HT1080 (cell line): ENCODE measurements at places on chromosomes 7 and 10. TPM values are rescaled to one million over a fixed set of nuclear protein-coding genes. Genes with fewer than 3 reads are reported as not detected.

Gene GPR85
- 3.2 and 3.5 TPM in 2 replicates for total RNA-seq

Gene NPFFR1
- total RNA-seq: not detected in 2 replicates

GRCh38 chr7:120915314-120916105, 35.1 kb upstream of the ING3 start:
- DNase-seq: no peak

GRCh38 chr10:92571649-92572048, 2.2 kb downstream of the IDE start:
- no peak for DNase-seq

- no peak for DNase-seq
These were observed 10.1 kb upstream of the MNX1 start for GRCh38 chr7:157020514-157021070.

GRCh38 chr7:149662591-149663095, 110.7 kb downstream of the ZNF467 start:
- peak; percentile 74 for DNase-seq

DNA sequence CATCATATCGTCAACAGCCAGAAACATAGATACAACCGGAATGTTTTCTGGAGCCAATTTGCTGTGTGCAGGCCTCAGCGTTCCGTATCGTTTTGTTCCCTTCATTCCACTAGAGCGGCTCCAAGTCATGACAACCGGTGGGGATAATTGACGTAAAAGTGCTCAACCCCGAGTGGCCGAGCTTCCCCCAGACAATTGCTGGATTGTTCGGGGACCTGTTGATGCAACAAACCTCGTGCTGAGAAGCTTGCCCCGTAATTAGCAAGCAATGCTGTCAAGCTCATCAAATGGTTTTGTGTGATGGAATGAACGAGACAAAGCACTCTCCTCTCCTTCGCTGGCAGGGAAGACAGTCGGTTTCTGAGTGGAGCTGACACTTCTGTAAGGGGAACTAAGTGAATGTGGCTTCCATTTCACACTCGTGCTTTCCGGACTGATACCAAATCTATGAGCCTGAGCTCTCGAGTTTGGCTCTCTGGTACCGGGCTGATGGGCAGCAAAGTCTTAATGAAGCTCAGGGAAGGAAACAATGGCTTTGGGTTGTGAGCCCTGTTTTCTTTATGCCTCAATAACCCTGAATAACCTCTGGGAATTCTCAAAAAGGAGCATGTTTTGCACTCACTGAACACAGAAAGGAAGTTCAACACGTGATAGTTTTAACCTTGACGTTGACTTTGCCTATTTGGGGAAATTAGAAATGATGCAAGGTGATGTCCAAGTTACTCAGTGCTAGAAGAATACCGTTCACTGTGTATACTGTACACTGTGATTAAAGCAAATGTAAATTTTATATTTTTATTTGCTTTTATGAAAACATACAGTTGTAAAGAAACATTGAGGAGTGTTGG, 220.5 kb downstream of the BAMBI start:
- no peak for DNase-seq

DNA sequence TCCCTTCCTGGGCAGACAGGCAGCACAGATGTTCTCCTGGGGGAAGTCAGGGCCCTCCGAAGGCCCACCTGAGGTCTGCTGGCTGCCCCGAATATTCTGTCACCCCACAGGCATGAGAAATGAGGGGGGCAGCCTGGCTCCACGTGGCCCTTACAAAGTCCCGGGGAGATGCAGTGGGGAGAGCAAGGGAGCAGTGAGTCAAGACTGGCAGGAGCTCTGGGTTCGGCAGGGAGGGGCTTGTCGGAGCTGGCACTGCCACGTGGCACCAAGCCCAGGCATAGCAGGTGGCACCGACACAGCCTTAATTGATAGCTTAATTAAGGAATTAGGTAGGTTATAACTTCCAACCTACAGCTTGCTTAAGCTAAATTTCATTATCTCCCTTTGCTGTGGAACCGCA, 163.9 kb downstream of the USP6NL start:
- DNase-seq: no peak

DNA sequence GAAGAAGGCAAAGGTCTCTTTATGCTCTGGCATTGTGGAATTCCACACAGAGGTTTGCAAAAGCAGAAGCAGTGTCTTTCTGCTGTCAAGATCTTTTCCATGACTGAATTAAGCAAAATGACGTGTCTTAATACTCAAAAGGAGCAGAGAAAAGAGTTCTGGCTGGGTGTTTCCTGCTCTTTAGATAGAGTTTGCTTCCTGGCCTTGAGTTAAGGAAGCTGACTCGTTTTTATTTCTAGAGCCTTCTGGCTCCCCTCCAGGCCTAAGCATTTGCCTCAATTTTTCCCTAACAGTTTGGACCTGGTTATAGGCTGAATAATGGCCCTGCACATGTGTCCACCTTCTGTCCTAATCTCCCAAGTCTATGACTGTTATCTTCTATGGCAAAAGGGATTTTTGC, 21.6 kb downstream of the TAS2R41 start:
- DNase-seq: peak; percentile 49

GRCh38 chr10:48655411-48656240, 29.0 kb upstream of the WDFY4 start:
- peak; percentile 78 for DNase-seq

DNA sequence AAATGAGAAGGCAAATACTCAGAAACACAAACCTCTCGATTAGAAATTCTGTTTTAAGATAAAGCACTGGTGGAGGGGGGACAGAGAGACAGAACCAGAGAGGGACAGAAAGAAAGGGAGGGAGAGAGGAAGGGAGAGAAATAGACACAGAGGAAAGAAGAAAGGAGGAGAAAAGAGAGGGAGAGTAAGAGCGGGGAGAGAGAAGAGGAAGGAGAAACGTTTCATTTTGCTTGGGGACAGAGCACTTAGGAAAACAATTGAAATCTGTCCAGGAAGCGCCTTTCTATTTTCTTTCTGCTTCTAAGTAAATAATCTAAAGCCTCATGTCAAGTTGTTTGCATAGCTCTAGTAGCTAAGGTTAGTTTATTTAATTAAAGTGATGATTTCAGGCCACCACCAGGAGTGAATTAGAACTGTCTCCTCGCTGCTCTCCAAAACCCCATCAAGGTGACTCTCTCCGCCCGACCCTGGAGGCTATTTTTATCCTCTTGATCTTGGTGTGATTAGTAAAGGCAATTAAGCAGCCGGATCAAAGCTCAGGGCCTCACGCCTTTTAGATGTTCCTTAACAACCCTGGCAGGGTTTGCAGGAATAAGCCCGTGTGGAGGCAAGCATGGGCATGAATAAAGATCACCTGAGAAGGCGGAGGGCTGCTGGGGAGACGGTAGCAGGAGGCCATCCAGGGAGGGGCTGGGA, 73.4 kb upstream of the INSIG1 start:
- no peak for DNase-seq

DNA sequence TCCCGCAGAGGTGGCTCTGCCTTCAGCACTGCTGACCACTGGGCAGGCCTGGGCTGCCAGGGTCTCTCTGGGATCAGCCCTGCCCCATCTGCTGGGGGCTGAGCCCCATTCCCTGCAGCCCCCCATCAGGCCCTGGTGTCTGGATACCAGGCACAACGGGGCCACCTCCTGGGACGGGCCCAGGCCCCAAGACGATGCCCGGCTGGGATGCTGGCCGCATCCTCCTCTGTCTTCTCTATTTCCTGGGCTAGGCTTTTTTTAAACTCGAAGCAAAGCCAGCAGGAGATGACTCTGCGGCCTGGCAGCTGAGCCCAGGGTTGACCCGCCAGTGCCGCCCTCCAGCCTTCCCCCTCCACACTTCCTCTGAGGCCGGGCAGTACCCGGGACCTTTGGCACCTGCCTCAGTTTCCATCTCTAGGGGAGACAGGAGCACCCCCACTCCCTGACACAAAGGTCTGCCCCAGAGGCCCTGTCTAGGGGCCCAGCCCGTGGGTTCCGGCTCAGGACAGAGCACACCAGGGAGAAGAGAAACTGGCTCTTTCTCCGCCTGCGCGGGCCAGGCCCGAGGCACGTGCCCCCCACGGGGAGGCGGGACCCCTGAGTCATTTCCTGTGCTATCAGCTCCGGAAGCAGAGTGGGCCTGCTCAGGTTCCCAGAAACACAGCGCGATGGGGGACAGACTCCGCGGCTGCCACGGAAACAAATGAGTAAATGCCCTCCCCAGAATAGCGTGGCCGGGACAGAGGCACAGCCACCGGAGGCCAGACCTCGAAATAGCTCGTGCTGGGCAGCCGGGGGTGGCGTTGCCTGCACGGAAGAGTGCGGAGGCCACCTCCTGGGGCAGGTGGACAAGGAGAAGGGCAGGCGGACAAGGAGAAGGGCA, 84.6 kb upstream of the PDGFA start:
- DNase-seq: peak; percentile 92
